ENCODE measurements at places on chromosomes 7 and 10.

GRCh38 chr7:131648491-131648890 is 92.1 kb upstream of the PODXL start:
- no peak for DNase-seq

GRCh38 chr7:20601121-20601520 is 14.3 kb upstream of the ABCB5 start:
- no peak for DNase-seq

- DNase-seq: no peak
Observed at GRCh38 chr7:143130541-143130940, 1.3 kb upstream of the PIP start.

DNA sequence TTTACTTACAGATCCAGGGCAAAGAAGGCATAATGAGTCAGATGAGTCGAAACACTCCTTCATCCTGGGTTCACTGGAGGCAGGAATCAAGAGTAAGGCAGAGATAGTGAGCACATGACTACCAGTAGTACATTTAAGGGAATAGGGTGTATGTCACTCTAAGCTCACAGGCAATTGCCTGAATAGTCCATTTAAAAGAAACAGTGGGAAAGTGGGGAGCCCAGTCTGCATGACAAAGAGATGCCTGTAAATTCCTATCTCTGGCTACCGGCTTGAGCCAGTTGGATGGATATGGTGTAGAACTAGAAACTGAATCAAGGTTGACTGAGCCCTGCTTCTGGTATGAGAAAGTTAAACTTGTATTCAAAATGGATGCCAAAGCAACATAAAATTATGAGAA is 861.5 kb upstream of the ZWINT start:
- no peak for DNase-seq

- DNase-seq: no peak
Observed at GRCh38 chr7:16098058-16098457, 323.3 kb downstream of the CRPPA start.

GRCh38 chr7:44313016-44313415 is 12.4 kb downstream of the CAMK2B start:
- no peak for DNase-seq

DNA sequence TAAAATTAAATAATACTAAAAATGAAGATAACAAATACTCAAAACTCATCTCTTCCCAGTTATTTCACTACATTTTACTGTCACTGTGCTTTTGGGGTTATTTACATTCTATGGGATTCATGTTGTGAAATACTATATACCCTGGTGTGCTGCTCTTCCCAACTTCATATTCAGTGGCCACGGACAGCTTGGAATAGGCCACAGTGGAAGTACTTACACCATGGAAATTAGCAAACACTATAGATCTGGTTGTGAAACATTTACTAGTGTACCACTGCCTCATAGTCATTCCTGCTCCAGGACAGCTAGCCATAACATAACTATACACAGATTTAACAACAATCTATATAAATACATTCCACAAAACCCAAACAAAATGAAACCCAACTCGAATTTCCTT is 21.2 kb upstream of the KDM7A start:
- DNase-seq: no peak

GRCh38 chr10:91220954-91221675 is 652 bp downstream of the PCGF5 start:
- no peak for DNase-seq

DNA sequence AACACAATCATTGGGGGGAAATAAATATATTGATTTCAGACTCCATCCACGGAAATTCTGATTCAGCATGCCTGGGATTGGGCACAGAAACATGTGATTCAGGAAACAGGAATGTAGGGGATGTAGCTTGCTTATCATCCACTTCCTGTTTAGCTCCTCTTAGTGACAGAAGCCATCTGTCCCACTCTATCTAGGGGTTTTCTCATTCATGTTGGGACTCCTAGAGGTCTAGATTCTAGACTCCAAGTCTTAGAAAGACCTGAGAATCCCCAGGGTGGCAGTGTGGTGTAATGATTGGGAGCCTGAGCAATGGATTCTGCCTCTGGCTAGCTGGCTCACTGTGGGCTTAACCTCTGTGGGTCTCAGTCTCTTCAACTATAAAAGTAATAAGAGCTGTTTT is 67.9 kb downstream of the CDK1 start:
- no peak for DNase-seq

GRCh38 chr10:6654571-6654970 is 74.5 kb upstream of the PRKCQ start:
- no peak for DNase-seq

DNA sequence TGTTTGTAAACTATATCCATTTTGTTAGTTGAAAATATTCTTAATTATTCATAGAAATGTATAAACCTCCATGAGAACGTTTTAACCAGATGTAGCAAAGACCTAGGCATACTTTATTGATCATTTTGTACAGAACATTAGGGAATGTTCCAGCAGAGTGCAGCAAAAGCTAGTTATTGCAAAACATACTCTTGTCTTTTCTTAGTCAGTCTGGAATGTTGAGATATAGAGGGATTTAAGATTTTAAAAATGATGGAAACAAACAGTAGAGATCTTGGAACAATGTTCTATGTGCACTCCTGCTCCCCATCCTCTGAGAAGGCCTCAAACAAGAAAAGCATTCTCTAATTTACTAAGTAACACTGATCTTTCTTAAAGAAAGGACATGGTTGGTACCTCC is 292.1 kb downstream of the BBS9 start:
- peak; percentile 26 for DNase-seq

DNA sequence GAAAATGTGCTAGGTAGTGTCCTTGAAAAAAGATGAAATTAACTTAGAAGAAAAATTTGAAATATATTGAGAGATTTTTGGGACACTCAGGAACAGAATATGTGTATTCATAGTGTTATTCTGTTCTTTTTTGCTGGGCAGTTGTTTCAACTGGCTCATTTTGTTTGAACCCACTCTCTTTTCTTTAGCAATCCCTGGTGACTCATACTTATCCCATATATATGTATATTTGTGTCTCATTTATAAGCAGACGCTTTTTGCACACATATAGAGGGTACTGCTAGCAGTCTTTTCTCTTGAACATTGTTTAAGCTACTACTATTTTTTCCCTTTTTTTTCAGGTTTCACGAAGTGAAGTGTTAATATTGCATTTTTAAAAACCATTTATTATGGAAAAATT is 1.9 kb downstream of the EXOC6 start:
- DNase-seq: no peak

- no peak for DNase-seq
Observed at GRCh38 chr10:110576220-110576619, 8.7 kb downstream of the SMC3 start.

- DNase-seq: peak; percentile 75
Observed at GRCh38 chr7:19121977-19122588, 4.6 kb upstream of the TWIST1 start.

- DNase-seq: no peak
Observed at GRCh38 chr7:6212008-6212407, 60.4 kb downstream of the CYTH3 start.

DNA sequence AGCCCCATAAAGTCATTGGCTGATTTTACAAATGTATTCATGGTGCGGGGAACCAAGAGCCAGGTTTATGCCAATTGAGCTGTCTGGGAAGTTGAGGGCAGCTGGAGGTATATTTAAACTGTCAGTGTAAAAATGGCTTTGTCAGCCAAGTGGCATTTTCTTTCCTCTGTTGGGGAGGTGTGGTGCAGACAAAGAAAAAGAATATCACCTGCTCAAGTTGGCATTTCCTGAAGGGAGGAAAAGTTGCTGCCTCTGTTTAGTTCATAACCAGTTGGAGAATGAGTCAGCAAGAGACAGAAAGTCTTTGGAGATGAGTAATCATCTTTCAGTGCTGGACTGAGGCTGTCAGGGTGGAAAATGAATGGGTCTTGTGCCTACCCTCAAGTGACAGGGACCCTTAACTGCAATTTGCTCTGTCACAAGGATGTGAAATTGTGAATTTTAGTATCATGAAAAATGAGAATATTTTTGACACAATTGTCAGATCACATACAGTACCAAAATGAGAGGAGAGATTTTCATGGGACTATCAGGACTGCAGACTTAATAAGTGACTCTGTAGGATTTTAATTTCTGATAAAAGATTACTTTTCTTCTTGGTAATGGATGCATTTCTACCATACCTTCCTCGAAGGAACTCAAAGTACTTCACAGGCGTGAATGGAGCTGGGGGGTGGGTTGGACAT is 137.3 kb downstream of the ANLN start:
- no peak for DNase-seq

DNA sequence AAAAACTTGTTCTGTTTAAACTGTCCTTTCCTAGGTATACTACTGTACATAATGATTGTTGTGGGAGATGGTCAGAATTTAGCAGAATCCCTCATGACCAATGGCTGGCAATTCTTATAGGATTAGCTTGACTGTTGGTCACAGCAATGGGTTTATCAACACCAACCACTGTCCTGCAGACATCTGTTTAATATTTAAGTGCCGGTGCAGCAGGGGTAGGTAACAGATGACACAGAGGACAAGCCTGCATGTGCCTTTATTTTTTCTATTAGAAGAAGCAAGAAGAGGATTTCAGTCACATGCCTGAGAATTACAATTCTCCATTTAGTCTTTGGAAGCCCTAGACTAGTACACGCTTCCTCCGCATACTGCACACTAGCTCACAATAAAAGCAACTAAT is 48.4 kb downstream of the CCDC6 start:
- DNase-seq: no peak

GRCh38 chr7:43625980-43626379 is 43.1 kb downstream of the STK17A start:
- DNase-seq: no peak

DNA sequence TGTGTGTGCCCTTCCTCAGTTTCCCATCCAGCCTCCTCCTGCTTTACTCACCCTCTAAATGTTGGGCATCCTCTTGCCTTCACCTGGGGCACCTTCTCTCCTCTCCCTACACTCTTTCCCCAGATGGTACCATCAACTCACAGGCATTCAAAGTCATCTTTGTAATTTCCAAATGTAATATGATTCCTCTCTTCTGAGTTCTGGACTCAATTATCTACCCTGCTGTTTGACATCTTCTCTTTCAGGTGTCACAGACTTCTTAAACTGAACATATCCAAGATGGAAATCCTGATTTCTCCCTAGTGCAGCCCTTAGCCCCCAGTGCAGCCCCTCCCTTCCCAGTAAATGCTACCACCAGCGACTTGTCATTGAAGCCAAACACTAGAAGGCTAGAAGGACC is 422.8 kb downstream of the KCNMA1 start:
- no peak for DNase-seq

DNA sequence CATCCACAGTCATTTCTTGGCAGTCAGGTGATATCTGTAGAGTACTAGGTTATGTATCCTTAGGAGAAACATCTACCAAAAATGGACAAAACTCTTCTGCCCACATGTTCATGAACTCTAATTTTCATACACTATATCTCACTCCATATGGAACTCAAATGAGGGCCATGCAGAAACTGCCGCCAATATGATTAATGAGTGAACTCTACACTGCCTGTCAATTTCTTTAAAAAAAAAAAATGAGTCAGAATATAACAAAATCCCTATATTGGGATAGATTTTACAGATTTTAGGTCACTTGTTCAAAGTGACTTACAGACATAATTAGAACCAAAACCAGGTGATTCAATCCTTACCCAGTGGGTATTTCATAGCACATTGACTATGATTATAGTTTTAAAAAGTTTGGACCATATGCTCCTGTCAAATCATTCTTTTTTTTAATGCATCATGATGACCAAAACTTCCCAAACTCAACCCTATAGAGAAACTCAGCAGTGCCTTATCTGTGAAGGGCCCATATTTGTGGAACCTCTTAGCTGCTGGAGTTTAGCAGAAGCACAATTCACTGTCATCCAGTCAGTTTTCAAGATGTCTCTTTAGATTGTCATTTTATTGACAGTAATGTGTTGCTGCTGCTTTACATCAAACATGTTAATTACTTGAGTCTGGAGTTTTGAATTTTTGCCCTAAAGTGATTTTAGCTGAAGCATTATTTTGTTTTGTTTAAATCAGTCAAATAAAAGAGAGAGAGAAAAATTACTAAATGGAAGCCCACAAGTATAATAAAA is 11.1 kb downstream of the LRRN3 start:
- no peak for DNase-seq

GRCh38 chr10:100186253-100187212 is 704 bp upstream of the ERLIN1 start:
- DNase-seq: peak; percentile 15

- no peak for DNase-seq
Observed at GRCh38 chr10:55263327-55263726, 462.3 kb upstream of the PCDH15 start.

DNA sequence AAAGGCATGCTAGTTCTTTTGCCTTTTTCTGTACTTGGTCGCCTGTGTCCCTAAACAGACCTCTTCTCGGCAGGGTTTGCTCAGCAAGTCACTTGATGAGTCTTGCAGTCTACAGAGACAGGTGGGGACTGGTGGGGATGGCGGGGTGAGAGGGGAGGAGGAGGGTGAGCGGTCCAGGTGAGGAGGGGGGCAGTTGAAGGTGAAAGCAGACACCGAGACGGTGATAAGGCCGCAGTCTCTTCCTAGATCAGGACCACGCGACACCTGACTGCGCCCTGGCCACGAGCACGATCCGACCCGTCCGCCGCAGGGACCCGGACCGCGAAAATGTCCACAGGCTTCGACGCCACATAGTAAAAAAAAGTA is 566 bp downstream of the ASNS start:
- no peak for DNase-seq

DNA sequence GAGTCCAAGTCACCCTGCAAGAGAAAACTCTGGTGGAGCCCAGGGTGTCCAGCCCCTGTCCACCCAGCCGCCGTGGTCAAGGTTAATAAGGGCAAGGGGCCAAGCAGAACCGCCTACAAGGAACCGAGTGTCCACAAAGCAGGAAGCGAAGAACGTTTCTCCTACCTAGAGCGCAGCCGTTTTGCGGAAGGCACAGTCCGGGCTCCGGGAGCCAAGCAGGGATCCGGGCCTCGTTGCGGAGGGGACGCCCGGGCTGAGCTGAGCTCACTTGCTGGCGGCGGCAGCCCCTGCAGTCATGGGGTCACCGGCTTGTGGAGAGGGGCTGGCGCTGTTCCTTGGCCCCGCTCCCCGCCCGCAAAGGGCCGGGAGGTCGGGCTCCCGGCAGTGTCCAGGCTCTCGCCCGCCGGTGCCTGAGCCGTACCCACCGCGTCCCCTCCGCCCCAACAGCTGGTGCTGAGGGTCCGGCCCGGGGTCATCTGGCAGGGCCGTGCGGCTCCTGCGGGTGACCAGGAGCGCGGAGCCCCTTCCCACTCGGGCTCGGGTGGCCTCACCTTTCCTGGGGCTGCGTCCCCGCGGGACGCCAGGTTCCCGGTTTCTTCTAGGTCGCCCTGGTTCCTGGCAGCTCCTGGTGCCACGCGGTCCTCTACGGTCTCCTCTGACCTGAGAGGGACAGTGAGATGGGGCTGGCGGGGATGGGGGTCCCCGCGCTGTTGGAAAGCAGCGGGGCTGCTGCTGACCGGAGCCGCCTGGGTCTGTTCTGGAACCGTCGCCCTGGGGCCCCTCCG is 14.0 kb upstream of the ZNF273 start:
- DNase-seq: peak; percentile 49

- no peak for DNase-seq
Observed at GRCh38 chr10:124279298-124279697, 139.4 kb downstream of the OAT start.

DNA sequence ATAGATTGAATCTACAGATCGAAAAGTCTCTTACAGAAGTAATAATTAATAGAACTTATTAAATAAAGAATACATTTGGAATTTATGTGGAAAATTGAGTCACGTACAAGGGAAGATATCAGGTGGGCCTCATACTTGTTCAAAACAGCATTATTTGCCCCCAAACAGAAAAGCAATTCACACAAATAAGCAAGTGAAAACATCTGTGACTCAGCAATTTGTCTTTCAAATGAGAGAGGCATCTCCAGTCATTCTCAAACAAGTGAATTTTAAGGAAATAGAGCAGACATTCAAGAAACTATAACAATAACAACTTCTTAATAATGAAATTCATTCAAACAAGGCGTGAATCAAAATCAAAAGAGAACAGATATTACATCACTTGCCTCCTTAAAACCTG is 50.1 kb downstream of the SEMA3A start:
- DNase-seq: no peak
